Renal pelvis (tissue), 12 donors: ENCODE measurements at places on chromosomes 16 and 17. TPM values are rescaled to one million over a fixed set of nuclear protein-coding genes. Genes with fewer than 3 reads are reported as not detected.

- no peak for DNase-seq
Observed at GRCh38 chr16:86391984-86392383, 118.3 kb upstream of the FOXF1 start.

DNA sequence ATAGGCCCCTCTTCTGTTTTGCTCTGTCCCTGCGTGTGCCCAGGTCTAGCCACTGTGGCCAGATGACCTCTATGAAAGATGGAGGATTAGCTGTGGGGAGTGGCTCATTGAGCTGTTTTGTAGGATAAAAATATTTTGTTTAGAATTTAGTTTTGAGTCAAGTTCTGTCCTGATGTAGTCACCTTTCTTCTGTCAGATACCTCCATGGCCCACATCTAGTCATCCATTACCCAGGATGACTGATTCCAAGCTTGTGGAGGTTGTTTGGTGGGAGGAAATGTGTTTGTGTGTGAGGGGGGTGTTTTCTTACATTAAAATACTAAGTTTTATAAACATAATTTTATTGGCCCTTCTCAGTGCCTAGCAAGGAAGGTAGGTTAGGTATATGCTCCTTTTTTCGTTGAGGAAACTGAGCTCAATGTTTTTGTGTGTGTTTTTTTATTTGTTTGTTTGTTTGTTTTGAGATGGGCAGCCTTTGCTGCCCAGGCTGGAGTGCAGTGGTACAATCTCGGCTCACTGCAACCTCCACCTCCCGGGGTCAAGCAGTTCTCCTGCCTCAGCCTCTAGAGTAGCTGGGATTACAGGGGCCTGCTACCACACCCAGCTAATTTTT lies 16.3 kb downstream of the SNX11 start:
- no peak for DNase-seq

DNA sequence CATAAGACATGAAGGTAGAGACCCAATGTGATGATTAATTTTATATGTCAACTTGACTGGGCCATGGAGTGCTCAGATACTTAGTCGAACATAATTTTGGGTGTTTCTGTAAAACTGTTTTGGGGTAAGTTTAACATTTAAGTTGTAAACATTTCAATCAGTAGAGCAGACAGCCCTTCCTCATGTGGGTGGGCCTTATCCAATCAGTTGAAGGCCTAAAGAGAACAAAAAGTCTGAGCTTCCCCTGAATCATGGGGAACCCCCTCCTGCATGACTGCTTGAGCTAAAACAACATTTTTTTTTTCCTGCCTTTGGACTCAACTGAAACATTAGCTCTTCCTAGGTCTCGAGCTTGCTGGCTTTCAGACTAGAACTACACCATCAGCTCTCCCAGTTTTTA lies 327.3 kb upstream of the SOX9 start:
- DNase-seq = no peak

- DNase-seq = no peak
Observed at GRCh38 chr17:50170662-50171370, 5.0 kb downstream of the SGCA start.

DNA sequence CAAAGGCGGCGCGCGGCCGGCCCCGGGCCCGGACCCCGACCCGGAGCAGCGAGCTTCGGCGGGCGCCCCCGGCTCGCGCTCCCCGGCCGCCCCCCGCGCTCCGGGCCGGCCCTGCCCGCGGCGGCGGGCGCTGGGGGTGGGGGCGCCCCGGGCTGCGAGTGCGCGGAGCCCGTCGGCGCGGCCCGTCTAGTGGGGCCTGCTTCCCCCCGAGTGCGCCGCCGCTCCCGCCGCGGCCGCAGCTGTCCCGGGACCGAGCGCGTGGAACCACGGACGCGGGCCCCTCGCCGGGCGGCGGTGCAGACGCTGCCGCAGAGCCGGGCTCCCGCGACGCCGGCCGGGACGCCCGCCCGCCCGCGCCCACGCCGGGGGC lies 308 bp downstream of the ADCY9 start:
- no peak for DNase-seq

DNA sequence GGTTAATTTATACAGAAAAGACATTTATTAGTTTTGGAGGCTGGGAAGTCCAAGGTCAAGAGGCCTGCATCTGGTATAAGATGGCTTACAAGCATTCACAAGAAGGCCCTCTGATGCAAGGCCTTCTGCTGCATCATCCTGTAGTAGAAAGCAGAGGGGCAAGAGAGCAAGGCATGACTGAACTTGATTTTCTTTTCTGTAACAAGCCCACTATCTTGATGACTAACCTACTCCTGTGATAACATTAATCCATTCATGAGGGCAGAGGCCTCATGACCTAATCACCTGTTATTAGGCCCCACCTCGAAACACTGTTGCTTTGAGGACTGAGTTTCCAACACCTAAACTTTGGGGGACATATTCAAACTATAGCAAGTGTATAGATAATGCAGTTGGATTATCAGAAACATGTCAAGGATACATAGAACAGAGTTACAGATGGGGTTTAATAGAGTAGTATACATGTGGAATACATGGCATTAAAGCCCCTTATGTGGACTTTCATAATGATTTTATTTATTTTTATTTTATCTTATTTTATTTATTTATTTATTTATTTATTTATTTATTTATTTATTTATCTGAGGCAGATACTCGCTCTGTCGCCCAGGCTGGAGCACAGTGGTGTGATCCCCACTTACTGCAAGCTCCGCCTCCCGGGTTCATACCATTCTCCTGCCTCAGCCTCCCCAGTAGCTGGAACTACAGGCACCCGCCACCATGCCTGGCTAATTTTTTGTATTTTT lies 88.2 kb downstream of the CHD9 start:
- no peak for DNase-seq

DNA sequence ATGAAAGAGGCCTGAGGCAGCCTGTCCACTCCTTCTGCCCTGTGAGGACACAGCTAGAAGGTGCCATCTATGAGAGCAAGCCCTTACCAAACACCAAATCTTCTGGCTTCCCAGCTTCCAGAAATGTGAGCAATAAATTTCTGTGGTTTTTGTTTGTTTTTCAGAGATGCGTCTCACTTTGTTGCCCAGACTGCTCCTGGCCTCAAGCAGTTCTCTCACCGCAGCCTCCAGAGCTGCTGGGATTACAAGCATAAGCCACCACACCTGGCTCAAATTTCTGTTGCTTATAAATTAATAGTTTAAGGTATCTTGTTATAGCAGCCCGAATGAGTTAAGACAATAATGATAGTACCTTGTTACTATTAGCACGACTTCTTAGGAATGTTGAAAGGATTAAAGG lies 12.5 kb upstream of the SLC16A11 start:
- DNase-seq = no peak

GRCh38 chr16:81431554-81432353 lies 12.9 kb upstream of the CMIP start:
- no peak for DNase-seq

DNA sequence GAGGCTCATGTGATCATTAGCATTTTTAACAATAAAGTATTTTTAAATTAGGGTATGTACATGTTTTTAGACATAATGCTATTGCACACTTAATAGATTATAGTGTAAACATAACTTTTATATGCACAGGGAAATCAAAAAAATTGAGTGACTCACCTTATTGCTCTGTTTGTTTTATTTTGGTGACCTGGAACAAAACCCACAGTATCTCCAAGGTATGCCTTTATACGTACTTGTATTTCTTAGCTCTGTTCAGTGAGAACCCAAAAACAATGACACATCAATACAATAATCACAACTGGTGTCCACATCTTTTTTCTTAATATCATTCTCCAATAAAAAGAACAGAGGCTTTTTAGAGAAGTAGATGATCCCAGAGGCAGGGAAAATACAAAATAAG lies 112.2 kb downstream of the CYB561 start:
- no peak for DNase-seq

GRCh38 chr17:60153606-60154390 lies 4.0 kb downstream of the CA4 start:
- DNase-seq = no peak

The GRB7 gene
- polyA plus RNA-seq = 56.5 TPM

The SLC16A3 gene
- 15.2 TPM for polyA plus RNA-seq
